Occipital lobe (tissue), 3 donors: ENCODE measurements at places on chromosomes 12 and 14. TPM values are rescaled to one million over a fixed set of nuclear protein-coding genes. Genes with fewer than 3 reads are reported as not detected.

TMEM63C gene
- 10.8 TPM for total RNA-seq

PDZRN4 gene
- total RNA-seq, result 48.7 TPM

RASAL1 gene
- total RNA-seq, result 2.5 TPM

- DNase-seq, result no peak
Observed at GRCh38 chr12:41013881-41014642, 174.1 kb upstream of the PDZRN4 start.

- DNase-seq, result no peak
Observed at GRCh38 chr14:38016497-38016896, 191.2 kb upstream of the SSTR1 start.

DNA sequence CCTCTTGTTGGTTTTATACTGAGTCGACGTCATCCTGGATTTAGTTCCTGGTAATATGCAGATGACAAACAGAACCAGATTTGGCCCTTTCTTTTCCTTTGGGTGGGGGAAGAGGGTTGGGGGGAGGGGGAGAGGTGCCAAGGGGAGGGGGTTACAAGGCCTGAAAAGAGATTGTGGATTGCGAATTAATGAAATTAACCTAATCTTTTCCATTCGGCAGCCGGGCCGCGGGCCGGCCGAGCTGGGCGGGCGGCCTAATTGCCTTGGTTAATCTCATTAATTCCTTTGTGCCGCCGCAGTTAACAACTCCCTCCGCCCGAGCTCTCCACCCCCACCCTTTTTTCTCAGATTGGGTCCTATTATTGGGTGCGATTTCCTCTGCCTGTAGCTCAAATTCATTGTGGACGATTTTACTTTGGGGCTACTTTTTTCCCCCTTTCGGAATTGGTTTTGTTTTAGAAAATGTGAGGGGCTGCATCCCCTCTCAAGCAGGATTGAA lies 387 bp upstream of the GSC start:
- DNase-seq, result no peak

DNA sequence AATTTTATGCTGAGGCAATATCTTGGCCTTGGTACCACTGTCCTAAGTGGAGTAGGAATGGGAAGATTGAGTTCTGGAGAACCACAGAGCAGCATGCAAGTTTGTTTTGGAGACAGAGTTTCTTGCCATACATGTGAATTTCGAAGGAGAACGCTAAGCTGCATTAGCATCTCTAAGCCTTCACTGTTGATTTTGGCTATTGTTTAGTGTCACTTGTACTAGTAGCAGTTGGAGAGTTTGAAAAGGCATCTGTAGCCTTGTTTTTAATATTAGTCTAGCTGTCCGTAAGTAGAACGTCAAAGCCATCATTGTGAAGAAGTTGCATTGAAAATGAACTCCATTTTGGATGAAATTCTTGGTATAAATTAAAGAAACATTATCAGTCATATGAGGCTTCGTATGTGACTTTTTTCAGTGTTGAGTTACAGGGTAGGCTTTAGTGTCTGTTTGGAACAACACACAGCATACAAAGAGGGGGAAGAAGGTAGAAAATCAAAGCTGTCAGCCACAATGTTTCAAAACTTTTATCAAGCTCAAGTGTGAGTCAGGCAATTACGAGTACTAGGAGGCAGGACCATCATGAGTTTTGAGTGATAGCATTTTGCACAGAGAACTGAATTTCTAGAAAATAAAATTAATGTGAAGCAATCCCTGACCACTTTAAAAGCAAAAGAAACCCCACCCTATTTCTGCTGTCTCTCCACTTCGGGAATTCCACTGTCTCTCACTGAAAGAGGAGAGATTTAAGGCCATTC lies 70.2 kb upstream of the NAV3 start:
- DNase-seq, result no peak

DNA sequence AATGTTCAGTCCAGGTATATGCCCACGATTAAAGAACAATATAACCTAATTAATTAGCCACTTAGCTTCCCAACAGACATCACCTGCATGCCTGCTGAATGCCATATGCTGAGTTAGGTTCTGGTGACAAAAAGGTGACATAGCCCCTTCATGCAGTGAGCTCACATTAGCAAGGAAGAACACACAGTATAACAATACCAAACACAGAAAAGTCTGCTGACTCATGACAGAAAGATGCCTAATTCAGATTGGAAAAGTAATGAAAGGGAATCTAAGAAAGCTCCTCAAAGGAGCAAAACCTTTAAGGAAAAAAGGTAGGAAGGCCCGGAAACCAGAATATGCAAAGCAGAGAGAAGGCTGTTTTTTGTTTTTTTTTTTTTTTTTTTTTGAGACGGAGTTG lies 59.0 kb downstream of the FERMT2 start:
- DNase-seq, result no peak
